Mononuclear cell (primary cell): ENCODE measurements at places on chromosomes 3 and 15. TPM values are rescaled to one million over a fixed set of nuclear protein-coding genes. Genes with fewer than 3 reads are reported as not detected.

The UCN2 gene
- 0.10 TPM for total RNA-seq

The SAXO2 gene
- 2.1 TPM for total RNA-seq

The ALDH1A3 gene
- 0.10 TPM for total RNA-seq

The IL17RB gene
- total RNA-seq, result 0.10 TPM

The NR2E3 gene
- not detected for total RNA-seq

The ISLR2 gene
- total RNA-seq, result not detected

The CORO2B gene
- 0.10 TPM for total RNA-seq
